ENCODE measurements at places on chromosomes 12 and 14.

DNA sequence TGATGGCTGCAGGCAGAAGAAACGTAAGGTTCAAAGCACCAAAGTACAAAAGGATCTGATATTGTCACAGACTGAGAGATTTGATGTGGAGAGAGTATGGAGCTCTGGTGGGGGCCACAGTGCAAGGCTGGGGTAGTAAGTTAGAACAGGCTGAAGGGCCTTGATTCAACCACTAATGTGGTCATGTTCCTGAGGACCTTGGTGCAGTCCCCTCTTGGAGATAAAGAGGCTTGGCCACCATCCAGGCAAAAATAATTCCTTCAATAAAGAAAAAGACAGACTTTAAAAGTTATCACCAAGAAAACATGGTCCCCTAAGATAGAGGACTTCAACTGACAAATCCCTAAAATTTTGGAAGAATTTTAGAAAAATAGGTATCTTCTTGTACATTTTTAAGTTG lies 17.4 kb downstream of the CAPZA3 start:
- no peak for DNase-seq

- peak; percentile 75 for DNase-seq
Observed at GRCh38 chr12:75560167-75560566, 48.8 kb upstream of the KRR1 start.

GRCh38 chr14:29109589-29109988 lies 343.0 kb downstream of the FOXG1 start:
- no peak for DNase-seq

- DNase-seq = no peak
Observed at GRCh38 chr14:68622856-68623255, 170.0 kb downstream of the ZFP36L1 start.

DNA sequence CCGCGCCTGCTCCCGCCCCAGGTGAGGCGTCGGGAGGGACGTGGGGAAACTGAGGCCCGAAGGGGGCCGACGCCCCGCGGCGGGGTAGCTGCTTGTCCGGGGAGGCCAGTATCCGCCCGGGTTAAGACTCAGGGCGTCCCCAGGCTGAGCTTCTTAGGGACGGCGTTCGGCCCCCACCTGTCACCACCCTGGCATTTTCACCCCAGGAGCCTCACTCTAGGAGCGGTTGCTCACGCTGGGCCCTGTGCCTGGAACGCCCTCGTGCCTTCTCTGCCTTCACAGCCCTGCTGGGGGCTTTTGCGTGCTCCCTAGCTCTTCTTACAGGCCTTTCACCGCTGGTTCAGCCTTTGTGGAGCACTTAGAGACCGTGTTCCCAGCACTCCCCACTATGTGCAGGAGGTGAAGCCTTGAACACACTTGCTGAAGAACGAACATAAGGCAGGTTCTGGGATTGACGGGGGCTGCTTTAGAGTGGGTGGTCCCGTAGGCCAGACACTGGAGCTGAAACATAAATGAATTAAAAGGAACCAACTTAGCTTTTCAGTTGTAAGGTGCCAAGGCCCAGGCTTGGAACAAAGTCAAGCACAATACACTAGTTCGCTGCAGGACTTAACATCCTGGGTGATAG lies 601 bp downstream of the ZNF839 start:
- peak; percentile 55 for DNase-seq

DNA sequence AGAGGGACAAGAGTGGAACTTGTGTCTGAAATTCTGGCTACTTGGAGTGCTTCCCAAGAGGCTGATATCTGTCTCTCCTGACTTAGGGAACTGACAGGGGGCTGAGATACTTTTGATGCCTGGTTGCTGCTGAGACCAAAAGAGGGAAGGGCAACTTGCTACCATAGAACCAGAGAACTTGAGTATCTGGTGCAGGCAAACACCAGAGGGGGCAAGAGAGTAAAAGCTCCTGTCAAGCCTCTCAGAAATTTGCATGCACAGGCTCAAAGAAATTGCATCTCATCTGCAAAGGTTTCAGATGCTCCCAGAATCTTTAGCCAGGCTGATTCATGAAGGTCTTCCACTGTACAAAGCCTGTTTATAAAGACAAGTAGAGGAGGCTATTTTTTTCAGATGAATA lies 391.3 kb upstream of the FOXG1 start:
- peak; percentile 32 for DNase-seq

GRCh38 chr14:77106666-77107065 lies 8.6 kb downstream of the CIPC start:
- DNase-seq = no peak

GRCh38 chr12:42126963-42127362 lies 17.7 kb downstream of the GXYLT1 start:
- no peak for DNase-seq

DNA sequence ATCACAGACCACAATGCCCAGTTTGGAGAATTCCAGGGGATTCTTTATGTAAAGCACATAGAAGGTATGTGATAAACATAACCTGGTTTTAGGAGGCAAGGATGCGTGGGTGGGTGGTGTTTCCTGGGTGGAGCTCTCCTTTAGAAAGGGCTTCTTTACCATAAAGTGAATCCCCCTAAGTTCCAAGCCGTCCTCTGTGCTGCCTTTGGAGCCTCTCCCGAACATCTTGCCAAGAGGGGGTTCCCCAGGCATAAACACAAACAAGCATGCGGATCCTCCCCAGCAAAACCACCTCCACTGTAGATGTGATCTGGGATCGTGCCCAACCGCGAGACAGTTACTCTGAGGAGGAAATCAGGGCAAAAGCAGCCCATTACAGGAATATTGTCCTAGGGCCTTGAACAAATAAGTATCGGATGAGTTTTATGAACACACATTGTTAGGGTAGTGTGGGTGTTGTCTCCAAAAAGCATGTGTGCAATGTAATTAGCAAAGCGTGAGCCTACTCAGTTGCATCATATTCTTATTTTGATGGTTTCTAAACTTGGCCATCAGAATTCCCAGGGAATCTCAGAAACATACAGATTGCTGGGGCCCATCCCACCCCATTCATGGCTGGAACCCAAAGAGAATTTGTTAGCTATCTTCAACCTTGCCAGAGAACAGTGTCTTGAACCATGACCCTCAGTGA lies 48.8 kb upstream of the CORO1C start:
- no peak for DNase-seq

DNA sequence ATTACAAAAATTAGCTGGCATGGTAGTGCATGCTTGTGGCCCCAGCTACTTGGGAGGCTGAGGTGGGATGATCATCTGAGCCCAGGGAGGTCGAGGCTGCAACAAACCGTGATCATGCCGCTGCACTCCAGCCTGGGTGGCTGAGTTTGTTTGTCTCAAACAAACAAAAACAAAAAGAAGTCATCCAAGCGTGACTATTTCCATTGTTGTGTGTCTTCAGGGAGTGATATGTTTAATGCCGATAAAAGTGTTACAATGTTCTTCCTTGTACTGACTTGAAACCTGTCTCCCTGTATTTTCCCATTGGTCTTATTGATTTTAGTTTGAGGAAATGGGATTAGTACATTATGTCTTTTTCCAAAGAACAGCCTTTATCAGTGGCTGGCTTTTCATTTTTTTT lies 75.6 kb upstream of the USP44 start:
- peak; percentile 89 for DNase-seq

- no peak for DNase-seq
Observed at GRCh38 chr14:71135911-71136310, 228.7 kb downstream of the PCNX1 start.

DNA sequence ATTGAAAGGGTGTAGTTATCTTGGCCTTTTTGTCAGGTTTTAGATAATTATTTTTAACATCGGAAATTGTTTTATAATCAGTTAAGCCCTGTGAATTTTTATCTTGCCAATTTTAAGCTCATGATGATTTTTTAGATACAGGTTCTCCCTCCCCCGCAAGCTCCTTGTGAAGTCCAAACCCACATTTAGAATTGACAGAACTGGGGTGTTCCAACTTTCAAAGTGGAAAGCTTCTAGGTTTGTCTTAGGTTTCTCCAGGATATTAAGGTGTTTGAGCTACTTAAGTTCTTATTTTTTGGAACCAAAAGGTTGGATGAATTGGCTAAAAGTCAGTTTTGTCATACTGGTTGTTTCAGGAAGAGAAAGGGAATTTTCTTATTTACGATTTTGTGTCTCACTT lies 49.1 kb downstream of the ATP2A2 start:
- no peak for DNase-seq
